ENCODE measurements at places on chromosomes 4 and X.

GRCh38 chr4:83252782-83253405 lies 31.7 kb downstream of the COQ2 start:
- peak; percentile 85 for DNase-seq

- DNase-seq = no peak
Measured at GRCh38 chrX:82412858-82413257, 1095.2 kb upstream of the POU3F4 start.

DNA sequence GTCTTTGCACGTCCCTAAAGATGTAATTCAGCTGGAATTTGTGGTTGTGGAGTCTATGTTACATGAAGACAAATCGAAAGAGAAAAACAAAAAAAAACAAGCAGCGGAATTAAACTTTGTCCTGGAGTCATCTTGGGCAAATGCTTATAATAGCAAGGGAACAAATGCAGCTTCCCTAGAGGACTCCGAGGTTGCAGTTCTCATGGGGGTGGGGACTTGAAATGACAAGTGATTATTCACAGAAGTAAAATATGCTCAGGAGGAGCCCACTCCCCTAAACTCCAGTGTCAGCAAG lies 362.4 kb downstream of the ARHGAP24 start:
- DNase-seq = no peak

GRCh38 chrX:129981200-129981553 lies 1.3 kb upstream of the BCORL1 start:
- no peak for DNase-seq

DNA sequence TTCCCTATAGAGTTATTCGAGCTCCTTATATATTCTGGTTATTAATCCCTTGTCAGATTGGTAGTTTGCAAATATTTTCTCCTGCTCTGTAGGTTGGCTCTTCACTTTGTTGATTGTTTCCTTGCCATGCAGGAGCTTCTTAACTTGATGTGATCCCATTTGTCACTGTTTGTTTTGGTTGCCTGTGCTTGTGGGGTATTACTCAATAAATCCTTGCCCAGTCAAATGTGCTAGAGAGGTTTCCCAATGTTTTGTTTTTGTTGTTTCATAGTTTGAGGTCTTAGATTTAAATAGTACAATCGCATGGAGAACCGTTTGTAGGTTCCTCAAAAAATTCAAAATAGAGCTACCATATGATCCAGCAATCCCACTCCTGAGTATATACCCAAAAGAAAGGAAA lies 2.3 kb upstream of the SYTL5 start:
- no peak for DNase-seq

- no peak for DNase-seq
Measured at GRCh38 chr4:104747635-104748034, 252.9 kb upstream of the CXXC4 start.

- DNase-seq = no peak
Measured at GRCh38 chr4:64903986-64904385, 494.7 kb upstream of the TECRL start.

GRCh38 chr4:67522851-67523671 lies 22.2 kb downstream of the CENPC start:
- no peak for DNase-seq

GRCh38 chrX:147376601-147377422 lies 534.9 kb upstream of the FMR1 start:
- no peak for DNase-seq

- no peak for DNase-seq
Measured at GRCh38 chrX:98405376-98405775, 1521.7 kb downstream of the RPA4 start.

DNA sequence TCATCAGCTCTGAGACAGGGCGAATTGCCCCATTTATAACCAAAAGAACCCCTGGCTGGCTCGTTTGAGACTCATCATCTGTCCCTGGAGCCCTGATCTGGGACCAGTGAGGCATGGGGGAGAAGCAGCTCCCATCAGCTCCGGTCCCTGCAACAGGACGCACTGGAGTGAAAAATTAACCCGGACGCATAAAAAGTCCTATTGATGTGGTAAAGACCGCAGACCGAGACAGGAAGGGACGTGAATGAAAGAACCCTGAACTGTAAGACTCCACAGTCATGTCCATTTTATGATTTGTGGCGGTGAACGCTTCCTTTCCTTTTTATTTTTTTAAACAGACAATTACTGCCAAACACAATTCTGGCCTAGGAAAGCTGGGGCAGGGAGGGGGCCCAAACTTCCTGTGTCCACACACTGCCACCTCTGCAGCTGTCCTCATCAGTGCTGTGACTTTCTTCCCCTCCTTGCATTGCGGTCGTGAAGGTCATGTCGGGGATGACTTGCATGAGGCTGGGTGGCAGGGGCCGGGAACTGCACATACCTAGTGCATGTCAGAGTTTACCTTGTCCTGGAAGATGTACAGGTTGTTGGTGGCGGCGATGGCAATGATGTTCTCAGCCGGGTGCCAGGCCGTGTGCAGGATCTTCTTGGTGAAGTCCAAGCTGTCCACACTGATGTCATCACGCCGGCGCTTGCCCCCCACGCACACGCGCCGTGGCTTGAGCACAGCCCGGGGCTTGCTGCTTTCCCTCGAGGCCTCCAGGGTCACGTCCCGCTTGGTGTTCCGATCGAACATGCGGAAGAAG lies 53.3 kb downstream of the WFS1 start:
- no peak for DNase-seq

- DNase-seq = peak; percentile 97
Measured at GRCh38 chr4:158006990-158007389, 165.8 kb downstream of the GASK1B start.

- DNase-seq = no peak
Measured at GRCh38 chr4:104912518-104912917, 234.2 kb upstream of the TET2 start.

DNA sequence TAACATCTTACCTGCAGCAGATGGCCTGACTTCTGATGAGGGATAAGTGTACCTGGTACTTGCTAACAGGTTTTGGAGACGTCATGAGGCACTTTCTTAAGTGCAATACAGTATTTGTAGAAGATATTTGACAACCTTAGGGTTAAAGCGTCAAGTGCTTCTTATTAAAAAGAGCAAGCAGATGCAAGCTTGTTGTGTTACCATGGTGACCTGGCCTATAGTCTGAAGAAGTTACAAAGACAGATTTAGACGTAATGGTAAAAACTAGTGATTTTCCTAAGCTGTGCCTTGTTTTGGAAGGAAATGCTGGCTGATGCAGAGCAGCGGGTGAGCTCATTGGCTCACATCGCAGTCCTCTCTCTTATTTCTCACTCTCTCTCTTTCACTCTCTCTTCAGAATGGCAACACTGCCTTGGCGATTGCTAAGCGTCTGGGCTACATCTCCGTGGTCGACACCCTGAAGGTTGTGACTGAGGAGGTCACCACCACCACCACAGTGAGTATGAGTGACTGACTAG lies 243.6 kb downstream of the ANK2 start:
- DNase-seq = no peak

DNA sequence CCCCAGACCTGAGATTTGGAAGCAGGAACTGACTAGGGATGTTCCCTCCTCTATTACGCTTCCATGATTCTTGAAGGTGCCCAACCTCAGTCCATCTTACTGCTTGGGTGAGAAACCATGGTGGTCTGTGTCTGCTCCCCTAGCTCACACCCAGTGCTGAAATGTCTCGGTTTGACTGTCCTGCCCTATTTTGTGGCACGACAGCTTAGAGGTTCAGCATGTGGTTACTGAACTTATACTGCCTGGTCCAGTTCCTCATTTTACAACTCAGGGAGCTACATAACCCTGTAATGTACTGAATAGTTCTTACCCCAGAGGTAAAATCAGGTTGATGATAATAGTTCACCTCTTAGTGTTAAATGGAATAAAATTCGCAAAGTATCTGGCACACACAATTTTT lies 203.1 kb downstream of the RBM46 start:
- no peak for DNase-seq

GRCh38 chrX:43525901-43526610 lies 130.0 kb upstream of the MAOA start:
- DNase-seq = peak; percentile 37

DNA sequence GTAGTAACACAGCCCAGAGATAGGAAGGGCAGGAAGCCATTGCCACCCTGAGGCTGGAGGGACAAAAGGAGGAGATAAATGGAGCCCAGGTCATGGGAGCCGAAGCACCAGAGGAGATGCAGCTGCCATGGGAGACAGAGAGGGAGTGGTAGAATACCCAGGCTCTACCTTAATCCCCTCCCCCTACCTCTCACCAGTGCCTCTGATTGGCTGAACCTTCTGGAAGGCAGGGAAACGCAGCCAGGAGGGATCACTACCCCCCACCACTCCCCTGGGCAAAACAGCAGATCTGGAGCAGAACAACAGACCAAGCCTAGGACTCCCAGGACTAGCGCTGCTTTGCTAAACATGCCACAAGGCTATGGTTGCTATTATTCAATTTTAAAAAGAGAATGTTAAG lies 114.2 kb downstream of the ZNF827 start:
- DNase-seq = no peak

DNA sequence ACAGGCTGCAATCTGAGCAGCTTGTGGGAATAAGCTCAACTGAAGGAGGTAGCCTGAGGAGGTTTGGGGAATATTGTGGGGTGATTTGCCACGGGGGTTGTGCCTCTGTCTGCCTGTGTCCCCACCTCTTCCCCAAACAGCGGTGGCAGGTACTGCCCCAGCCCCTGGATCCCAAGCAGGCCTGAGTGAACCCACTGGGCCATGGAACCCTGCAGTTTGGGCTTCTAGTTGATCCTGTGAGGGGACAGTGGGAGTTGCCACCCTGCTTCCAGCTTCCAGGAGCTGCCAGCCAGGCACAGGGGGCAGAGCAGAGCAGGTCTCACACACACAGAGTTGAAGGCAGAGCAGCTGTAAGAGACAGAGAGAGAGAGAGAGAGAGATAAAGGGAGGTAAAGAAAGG lies 97.4 kb downstream of the PJA1 start:
- no peak for DNase-seq

DNA sequence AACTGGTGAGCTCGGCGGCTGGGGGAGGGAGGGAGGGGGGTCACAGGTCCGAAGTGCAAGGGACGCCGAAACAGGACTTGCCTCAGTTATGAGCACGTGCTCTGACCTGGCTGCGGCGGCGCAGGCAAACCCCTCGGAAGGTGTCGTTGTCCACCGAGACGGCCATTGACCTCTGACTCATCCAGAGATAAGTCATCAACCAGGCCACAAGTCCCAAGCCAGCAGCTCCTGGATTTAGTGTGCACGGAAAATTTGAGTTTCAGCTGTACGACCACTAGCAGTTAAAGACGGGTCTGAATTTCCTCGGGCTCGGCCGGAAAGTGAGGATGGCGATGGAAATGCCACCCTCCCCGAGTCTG lies 674 bp downstream of the SH3D19 start:
- no peak for DNase-seq

DNA sequence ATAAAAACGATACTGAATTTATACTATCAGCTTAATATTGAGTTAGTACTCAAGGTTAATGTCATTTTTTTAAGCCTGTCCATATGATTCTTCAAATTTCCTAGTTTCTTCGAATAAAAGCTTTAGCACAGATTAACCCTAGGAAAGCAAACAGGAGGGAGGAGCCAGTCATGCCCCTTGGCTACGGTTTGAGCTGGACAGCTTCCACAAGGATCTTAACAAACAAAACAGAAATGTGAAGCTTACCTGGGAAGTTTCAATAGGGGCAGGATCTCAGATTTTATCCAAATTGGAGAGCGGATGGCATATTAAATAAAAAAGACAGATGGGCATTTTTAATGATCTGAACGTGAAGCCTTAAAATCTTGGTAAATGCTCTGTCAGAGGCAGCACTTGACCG lies 2.3 kb downstream of the NWD2 start:
- DNase-seq = no peak

GRCh38 chr4:112315446-112315845 lies 18.3 kb downstream of the ALPK1 start:
- DNase-seq = peak; percentile 88

GRCh38 chr4:26141911-26142638 lies 178.7 kb upstream of the RBPJ start:
- DNase-seq = peak; percentile 46

DNA sequence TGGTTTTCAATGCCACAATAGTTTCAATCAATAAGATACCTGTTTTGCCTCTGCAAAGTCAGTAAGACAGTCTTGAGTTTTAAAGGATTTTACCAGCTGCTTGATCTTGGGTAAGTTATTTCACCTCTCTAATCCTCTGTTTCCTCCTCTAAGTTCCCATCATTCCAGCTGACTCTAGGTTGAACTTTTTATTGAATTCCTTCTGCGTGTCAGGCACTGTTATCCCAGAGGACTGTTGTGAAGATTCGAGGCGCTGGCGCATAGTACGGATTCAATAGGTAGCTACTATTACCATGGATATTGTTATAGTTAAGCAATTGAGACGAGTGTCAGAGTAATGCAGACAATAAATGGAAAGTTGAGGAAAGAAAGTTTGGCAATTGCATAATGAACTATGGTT lies 179.4 kb downstream of the BANK1 start:
- no peak for DNase-seq

DNA sequence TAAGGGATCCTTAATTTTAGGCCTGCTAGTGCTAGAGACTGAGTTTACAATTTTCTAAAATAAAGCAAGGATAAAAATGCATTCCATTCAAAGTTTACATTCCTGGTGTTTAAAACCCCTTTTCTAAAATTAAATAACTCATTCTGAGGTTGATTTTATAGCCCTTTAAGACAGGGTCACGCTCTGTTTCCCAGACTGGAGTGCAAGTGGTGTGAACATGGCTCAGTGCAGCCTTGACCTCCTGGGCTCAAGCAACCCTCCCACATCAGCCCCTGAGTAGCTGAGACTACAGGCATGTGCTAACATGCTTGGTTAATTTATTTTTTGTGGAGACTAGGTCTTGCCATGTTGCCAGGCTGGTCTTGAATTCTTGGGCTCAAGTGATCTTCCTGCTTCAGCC lies 6.8 kb upstream of the CDKL2 start:
- DNase-seq = no peak

DNA sequence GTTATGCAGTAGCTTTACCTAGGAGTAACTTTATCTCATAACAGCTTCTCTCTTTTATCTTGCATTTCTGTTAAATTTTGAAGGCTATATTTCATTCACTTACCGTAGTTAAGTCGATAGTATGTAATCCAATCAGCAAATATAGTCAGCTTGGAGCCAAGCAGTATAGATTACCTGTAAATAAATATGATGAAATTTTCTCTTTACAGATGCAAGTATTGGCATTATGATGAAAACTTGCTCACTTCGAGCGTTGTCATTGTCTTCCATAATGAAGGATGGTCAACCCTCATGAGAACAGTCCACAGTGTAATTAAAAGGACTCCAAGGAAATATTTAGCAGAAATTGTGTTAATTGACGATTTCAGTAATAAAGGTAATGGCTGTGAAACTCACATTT lies 42.3 kb downstream of the HMGB2 start:
- DNase-seq = no peak

- DNase-seq = no peak
Measured at GRCh38 chr4:22268350-22269025, 247.4 kb downstream of the ADGRA3 start.

- DNase-seq = no peak
Measured at GRCh38 chr4:119955256-119955655, 111.4 kb downstream of the MAD2L1 start.

Measured in inflammatory macrophage (primary cell).